Head of caudate nucleus (tissue), 42 donors: ENCODE measurements at places on chromosomes 2 and 18.

DNA sequence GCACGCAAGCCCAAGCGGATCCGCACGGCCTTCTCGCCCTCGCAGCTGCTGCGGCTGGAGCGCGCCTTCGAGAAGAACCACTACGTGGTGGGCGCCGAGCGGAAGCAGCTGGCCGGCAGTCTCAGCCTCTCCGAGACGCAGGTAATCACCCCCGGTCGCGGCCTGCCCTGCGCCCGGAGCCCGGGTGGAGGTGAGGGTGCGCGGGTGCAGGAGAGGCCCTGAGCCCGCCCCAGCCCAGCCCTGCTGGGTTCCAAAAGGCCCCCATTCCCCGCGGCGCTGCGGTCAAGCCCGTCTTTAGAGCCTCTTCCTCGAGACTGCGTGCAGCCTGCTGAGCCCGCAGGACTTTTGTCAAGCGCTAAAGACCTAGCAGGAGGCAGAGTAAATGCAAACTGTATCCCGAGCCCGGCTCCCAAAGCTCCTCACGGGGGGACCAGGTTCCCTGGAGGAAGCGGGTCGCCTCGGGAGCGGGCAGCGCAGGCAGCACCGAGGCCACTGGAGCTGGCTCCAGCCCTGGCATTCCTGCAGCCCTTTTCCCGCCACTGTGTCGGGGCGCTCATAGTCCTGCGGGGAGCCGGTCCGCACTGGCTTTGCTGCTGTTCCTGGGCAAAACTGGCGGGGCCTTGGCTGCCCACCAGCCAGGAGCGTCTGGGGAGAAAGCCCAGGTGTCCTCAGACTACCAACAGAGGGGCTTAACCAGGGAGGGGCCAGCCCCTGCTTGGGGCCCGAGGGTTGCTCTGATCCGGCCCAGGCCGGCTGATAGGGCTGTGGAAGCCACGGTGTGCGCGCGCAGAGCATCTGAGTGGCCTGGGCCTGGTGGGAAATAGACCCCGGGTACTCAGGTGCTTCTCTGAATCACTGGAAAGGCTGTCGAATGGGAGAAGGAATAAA is 7.3 kb downstream of the EMX1 start:
- no peak for DNase-seq

- DNase-seq = no peak
Observed at GRCh38 chr2:164439235-164439634, 182.0 kb downstream of the GRB14 start.

DNA sequence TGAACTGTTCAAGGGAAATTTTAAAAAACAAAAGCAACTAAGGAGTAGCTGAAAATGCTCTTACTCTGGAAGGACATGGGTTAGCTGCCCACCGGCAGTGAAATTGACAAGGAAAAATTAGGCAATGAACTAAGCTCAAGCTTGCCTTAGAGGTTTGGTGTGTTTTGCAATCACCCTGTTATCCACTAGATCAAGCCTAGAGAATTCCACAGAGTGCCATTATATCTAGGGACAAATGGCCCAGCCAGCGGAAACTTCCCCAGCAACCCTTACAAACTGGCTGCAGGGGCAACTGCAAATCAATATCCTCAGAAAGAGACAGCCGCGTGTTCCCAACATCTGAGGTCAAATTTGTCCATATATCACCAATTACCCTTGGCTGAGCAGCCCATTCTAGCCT is 258.2 kb downstream of the SP3 start:
- DNase-seq = no peak

- DNase-seq = no peak
Observed at GRCh38 chr2:57728691-57729090, 317.9 kb upstream of the VRK2 start.

- no peak for DNase-seq
Observed at GRCh38 chr2:170680172-170680941, 34.8 kb upstream of the SP5 start.

DNA sequence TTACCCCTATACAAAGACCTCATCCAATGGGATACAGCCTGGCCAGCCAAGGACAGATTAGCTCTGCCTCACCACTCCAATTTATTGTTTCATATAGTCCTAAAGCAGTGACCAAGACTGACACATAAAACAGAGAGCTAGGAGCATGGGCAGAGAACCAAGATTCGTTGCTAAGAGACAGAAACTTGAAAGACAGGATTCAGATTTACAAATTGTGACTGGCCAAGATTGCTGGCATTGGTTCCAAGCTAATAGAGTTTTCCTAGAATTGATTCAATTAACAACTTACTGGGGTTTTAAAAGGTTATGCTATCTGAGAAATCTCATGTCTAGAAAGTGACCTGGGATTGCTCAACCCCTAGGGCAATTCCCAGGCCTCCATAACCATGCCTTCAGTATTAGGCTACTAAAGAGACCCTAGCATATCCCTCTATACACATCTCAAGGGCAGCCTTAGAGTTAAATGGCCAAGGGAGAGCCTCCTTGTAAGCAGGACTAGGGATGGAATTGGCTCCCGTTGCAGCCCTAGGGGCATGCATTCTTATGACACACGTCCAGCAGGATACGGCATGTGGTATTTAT is 75.6 kb downstream of the ICOS start:
- no peak for DNase-seq
